Endothelial cell of umbilical vein (primary cell): ENCODE measurements at places on chromosomes 6 and 20.
A peak's percentile ranks its signal among the peaks of the same experiment; 100 is the strongest.

GRCh38 chr6:157267654-157268053 is 55.7 kb downstream of the TMEM242 start:
- no peaks in the 10 kb centered on the region for H3K36me3 ChIP-seq
- H3K4me3 ChIP-seq, result no peak overlapping the region
- H3K27me3 ChIP-seq, result no peaks in the 10 kb centered on the region
- no peak for DNase-seq
- H3K4me1 ChIP-seq, result peaks cover 12% of the 10 kb centered on the region
- no peak overlapping the region for H3K27ac ChIP-seq

DNA sequence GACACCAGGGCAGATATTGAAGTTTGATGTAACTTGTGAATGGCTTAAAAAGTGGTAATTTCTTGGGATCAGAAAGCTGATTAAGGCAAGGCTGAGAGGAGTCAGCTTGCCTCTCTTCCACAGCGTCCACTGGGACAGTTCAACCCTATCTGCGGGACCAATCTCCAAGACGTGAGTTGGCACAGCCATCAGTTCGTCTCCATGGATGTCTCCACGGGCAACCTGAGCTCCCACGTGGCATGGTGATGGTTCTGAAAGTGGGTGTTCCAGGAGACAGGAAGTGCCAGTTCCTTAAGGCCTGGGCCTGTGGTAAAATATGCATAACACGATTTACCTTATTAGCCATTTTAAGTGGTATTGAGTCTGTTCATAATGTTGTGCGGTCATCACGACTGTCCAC is 67.9 kb upstream of the BHLHE23 start:
- peaks cover 8% of the 10 kb centered on the region for H3K27me3 ChIP-seq
- no peak for DNase-seq
- H3K4me3 ChIP-seq, result no peak overlapping the region
- H3K36me3 ChIP-seq, result no peaks in the 10 kb centered on the region

- H3K4me3 ChIP-seq, result no peak overlapping the region
- H3K36me3 ChIP-seq, result no peaks in the 10 kb centered on the region
- H3K27me3 ChIP-seq, result no peaks in the 10 kb centered on the region
Observed at GRCh38 chr6:34005901-34006531, 139.9 kb downstream of the GRM4 start.

- H3K4me1 ChIP-seq, result peaks cover 5% of the 10 kb centered on the region
- H3K36me3 ChIP-seq, result no peaks in the 10 kb centered on the region
- H3K27ac ChIP-seq, result no peak overlapping the region
- H3K4me3 ChIP-seq, result no peak overlapping the region
- no peaks in the 10 kb centered on the region for H3K27me3 ChIP-seq
Observed at GRCh38 chr6:42010185-42010891, 40.0 kb upstream of the TAF8 start.

DNA sequence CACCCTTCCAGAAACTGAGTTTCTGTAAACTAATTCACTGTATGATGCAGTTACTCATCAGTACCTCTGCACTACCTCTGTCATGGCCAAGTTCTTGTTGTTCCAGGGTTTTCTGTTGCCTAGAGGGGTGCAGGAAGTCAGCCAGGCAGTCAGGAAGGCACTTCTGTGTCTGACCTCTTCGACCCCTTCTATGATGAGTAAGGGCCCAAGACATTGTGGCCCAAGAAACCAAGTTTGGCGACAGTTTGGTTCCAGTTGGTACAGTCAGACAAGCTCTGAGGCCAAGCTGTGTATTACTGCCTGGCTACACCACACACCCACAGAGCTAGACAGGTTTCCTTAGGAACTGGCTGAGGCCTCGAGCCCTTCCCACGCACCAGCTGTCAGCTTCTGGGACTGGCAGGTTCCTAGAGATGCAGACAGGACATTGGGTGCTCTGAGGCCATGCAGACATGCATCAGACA is 41.2 kb downstream of the TRAF3IP2 start:
- H3K4me1 ChIP-seq, result peaks cover 52% of the 10 kb centered on the region
- DNase-seq, result peak; percentile 51
- no peaks in the 10 kb centered on the region for H3K27me3 ChIP-seq

- no peaks in the 10 kb centered on the region for H3K27me3 ChIP-seq
- no peaks in the 10 kb centered on the region for H3K36me3 ChIP-seq
- H3K4me1 ChIP-seq, result no peaks in the 10 kb centered on the region
- no peak overlapping the region for H3K4me3 ChIP-seq
Observed at GRCh38 chr20:56839222-56839621, 210.1 kb downstream of the TFAP2C start.

DNA sequence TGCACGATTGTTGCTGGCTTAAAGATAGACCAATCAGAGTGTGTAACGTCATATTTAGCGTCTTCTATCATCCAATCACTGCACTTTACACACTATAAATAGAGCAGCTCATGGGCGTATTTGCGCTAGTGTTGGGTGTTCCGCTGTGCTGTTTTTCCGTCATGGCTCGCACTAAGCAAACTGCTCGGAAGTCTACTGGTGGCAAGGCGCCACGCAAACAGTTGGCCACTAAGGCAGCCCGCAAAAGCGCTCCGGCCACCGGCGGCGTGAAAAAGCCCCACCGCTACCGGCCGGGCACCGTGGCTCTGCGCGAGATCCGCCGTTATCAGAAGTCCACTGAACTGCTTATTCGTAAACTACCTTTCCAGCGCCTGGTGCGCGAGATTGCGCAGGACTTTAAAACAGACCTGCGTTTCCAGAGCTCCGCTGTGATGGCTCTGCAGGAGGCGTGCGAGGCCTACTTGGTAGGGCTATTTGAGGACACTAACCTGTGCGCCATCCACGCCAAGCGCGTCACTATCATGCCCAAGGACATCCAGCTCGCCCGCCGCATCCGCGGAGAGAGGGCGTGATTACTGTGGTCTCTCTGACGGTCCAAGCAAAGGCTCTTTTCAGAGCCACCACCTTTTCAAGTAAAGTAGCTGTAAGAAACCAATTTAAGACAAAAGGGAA is 57.9 kb downstream of the TRIM38 start:
- no peaks in the 10 kb centered on the region for H3K27me3 ChIP-seq
- H3K36me3 ChIP-seq, result no peaks in the 10 kb centered on the region
- DNase-seq, result peak; percentile 96
- H3K4me3 ChIP-seq, result peak overlapping the region; percentile 69
- H3K4me1 ChIP-seq, result peaks cover 25% of the 10 kb centered on the region

DNA sequence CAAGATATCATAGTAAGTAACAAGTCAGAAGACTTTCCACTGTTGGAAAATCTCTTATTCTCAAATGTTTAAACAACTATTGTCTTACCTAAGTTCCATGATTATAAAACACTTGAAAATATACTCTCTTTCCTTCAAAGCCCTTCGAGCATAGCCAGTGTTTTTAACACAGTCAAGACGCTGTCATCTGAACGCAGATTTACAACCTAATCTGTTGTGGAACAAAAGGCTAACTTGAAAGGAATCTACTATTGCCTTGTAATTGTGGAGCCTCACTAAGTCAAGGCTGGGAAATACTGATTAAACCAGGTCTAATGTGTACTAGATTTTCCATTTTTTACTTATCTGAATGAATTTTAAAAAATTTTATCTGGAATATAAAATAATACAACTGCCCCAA is 205.8 kb downstream of the TRDN start:
- DNase-seq, result no peak
- H3K27ac ChIP-seq, result no peak overlapping the region
- H3K4me3 ChIP-seq, result no peak overlapping the region
- H3K4me1 ChIP-seq, result no peaks in the 10 kb centered on the region
- H3K36me3 ChIP-seq, result no peaks in the 10 kb centered on the region

DNA sequence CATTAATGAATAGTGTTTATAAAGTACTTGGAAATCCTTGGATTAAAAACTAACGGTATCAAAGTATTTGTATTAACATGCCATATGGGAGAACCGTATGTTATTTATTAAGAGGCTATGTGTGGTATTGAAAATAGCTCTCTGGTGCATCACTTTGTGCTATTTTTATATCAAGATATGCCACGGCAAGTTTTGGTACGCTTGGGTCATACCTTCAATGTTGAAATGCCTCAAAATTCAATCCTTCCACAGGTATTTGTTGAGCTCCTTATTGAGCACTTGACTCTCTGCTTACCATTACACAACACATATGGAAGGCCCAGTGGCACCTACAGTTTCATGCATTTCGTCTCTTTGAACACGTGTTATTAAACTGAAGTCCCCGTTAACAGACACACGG is 647.9 kb downstream of the KIF16B start:
- DNase-seq, result no peak
- H3K4me1 ChIP-seq, result no peaks in the 10 kb centered on the region
- no peak overlapping the region for H3K27ac ChIP-seq
- no peaks in the 10 kb centered on the region for H3K27me3 ChIP-seq
- no peak overlapping the region for H3K4me3 ChIP-seq

GRCh38 chr6:29872791-29873190 is 45.2 kb downstream of the HLA-G start:
- DNase-seq, result no peak
- H3K36me3 ChIP-seq, result no peaks in the 10 kb centered on the region
- no peak overlapping the region for H3K4me3 ChIP-seq
- no peak overlapping the region for H3K27ac ChIP-seq

DNA sequence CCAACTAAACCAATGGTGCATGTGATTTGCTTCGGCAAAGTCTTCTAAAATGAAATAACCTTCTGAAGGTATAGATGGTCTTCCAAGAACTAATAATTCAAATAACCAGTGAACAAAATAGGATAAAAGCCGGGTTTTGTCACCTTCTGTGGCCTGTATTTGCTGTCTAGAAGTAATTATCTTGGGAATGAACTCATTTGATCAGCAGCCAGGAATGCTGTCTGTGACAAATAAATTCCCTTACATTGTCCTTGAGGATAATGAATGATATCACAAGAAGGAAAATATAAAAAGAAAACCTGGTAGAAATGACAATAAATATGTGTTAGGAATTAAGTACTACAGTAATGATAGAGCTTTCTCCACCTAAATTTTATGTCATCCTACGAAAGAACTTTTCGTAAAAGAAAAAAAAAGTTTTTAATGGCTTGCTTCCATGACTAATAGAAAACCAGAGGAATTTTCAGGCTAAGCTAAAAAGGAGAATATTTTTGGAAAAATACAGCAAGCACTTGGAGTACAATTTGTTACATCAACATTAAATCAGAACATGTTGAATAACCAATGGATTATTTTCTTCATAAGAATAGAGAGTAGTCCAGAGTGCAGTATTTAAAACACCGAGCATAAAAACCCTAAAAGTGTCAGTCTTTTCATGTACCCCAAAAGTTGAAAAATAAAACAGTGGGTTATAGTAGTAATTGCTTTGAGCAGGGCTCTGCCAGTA is 247.7 kb downstream of the TBC1D7 start:
- H3K4me1 ChIP-seq, result no peaks in the 10 kb centered on the region
- DNase-seq, result peak; percentile 13
- H3K27me3 ChIP-seq, result no peaks in the 10 kb centered on the region

GRCh38 chr20:62274332-62274950 is 28.4 kb upstream of the ADRM1 start:
- H3K4me1 ChIP-seq, result no peaks in the 10 kb centered on the region
- no peak overlapping the region for H3K27ac ChIP-seq
- H3K27me3 ChIP-seq, result no peaks in the 10 kb centered on the region
- peaks cover 17% of the 10 kb centered on the region for H3K36me3 ChIP-seq

- no peaks in the 10 kb centered on the region for H3K27me3 ChIP-seq
- no peak for DNase-seq
- no peak overlapping the region for H3K27ac ChIP-seq
- no peak overlapping the region for H3K4me3 ChIP-seq
- no peaks in the 10 kb centered on the region for H3K4me1 ChIP-seq
Observed at GRCh38 chr6:131555992-131556391, 17.0 kb upstream of the ARG1 start.

DNA sequence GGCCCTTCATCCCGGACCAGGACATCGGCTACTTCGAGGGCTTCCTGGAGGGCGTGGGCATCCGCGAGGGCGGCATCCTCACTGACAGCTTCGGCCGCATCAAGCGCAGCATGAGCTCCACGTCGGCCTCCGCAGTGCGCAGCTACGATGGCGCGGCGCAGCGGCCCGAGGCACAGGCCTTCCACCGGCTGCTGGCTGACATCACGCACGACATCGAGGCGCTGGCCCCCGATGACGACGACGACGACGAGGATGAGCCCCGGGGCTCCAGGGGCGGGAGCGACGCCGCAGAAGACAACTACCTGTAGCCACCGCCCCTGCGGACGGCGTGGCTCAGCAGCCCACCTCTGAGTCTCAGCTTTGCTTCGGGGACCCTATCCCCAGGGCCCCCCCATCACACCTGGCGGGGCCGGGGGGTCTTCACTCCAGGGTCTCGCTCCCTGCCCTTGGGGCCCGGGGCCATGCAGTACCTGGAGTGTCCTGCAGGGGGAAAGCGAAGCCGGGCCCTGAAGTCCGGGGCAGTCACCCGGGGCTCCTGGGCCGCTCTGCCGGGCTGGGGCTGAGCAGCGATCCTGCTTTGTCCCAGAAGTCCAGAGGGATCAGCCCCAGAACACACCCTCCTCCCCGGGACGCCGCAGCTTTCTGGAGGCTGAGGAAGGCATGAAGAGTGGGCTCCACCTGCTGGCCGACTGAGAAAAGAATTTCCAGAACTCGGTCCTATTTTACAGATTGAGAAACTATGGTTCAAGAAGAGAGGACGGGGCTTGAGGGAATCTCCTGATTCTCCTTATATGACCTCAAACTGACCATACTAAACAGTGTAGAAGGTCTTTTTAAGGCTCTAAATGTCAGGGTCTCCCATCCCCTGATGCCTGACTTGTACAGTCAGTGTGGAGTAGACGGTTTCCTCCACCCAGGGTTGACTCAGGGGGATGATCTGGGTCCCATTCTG is 20.8 kb upstream of the HCK start:
- no peak overlapping the region for H3K4me3 ChIP-seq
- peak; percentile 67 for DNase-seq
- no peak overlapping the region for H3K27ac ChIP-seq
- H3K27me3 ChIP-seq, result peaks cover 3% of the 10 kb centered on the region

DNA sequence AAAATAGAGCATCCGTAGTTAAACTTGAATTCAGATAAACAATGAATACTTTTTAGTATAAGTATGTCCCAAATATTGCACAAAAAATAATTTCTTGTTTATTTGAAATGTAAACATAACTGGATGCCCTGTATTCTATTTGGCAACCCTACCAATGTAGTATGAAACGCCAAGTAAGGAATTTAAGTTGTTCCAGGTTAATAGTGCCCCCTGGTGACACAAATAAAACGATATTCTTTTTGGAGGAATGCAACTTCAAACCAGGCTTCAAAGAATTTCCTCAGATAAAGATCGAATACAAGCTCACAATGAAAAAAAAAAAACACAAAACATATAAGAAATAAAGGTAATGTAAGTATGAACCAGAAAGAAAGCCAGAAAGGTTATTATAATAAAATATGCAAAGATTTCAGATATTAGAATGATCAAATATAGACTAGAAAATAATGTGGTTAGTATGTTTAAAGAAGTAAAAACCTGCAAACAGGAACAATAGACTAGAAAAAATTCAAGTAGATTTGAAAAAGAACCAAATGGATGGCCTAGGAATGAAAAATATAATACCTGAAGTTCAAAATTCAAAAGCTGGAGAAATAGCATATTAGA is 18.4 kb upstream of the AKAP7 start:
- DNase-seq, result peak; percentile 69
- H3K27ac ChIP-seq, result no peak overlapping the region
- no peak overlapping the region for H3K4me3 ChIP-seq
- no peaks in the 10 kb centered on the region for H3K4me1 ChIP-seq
